ENCODE measurements at places on chromosomes 11 and 22.

DNA sequence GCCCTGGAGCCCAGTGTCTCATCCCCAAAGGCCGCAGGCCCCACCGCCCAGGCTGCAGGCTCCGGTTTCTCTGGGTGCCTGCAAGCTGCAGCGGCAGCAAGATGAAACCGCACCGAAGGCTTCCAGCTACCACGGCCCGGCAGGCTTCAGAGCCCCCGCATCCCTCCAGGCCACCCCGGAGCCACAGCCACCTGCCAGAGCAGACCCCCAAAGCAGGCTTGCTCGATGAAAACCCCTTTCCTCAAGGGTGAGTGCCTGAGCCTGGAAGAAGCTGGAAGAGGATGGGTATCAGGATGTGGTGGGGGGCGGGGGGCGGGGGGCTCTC, 24.5 kb upstream of the GNB1L start:
- DNase-seq: no peak

DNA sequence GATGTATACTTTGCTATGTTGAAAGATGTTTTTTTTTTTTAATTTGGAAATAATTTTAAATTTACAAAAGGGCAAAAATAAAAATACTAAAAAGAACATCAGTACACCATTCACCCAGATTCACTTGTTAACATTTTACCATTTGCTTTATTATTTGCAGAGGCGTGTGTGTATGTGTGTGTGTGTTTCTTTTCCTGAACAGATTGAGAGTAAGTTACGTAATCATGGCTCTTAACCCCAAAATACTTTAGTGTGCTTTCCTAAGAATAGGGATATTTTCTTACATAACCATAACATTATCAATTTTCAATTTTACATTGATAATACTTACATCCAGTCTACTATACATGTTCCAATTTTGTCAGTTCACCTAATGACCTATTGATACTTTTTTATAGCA, 91.5 kb upstream of the HORMAD2 start:
- no peak for DNase-seq

DNA sequence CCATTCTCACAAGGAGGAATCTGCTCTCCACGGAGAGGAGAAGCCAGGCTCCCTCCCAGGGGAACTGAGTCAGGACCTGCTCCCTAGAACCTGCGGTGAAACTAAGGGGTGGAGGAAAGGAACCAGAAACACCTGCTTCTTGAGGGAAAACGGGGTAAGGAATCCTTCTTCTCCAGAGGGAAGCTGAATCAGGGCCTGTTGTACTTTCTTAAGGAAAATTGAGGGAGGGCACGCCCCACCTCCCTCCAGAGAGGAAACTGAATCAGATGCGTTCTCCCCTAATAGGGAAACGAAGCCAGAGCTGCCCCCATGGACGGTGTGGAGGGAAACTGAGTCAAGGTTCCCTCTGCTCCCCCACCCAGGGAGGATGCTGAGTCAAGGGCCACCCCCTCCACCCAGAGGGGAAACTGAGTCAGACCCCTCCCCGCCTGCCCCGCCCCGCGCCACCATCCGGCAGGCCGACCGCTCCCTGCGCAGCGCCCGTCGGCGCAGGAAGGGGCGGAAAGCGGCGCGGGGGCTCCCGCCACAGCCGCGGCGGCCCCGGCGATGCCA, 393 bp downstream of the RELA start:
- no peak for DNase-seq

GRCh38 chr22:39277142-39277607, 32.4 kb upstream of the PDGFB start:
- no peak for DNase-seq

- peak; percentile 73 for DNase-seq
Measured at GRCh38 chr11:67389477-67389876, 2.3 kb upstream of the RAD9A start.

- DNase-seq: no peak
Measured at GRCh38 chr11:27467181-27467913, 5.2 kb downstream of the LGR4 start.

GRCh38 chr11:96798445-96798844, 408.6 kb downstream of the JRKL start:
- no peak for DNase-seq

DNA sequence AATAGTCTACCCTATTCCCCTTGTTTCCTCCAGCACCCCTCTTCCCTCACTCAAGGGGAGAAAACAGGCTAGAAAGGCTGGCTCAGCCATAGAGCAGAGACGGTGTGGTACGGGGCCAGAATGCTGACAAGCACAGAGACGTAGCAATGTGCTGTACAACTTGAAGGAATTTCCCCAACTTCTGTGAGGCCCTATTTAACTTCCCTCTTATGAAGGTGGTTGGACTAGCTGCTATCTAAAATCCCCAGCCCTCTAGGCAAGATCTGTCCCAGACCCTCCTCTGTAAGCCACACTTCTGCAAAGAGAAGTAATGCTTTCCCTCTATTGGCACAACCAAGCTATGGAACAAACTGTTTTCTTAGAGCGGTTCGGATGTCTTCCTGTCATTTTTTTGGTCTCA, 37.8 kb downstream of the PLEKHA7 start:
- DNase-seq: no peak

DNA sequence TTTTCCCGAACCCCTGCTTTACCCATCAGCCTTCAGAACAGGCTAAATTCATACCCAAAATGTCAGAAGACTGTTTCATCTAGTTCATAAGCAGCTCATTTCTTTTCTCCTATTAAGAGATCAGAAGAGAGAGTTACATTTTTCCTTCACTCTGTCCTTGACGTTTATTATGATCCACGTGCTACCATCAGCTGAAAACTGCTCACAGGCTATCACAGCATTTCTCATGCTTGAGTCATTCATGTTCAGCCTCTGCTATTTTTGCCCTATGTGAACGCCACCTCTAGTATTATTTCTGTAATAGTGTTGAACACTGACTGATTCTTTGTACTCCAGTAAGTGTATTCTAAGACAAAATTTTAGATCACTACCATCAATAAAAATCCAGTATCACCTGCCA, 51.9 kb downstream of the SLC1A2 start:
- DNase-seq: no peak

GRCh38 chr11:131530407-131530806, 160.0 kb downstream of the NTM start:
- no peak for DNase-seq

DNA sequence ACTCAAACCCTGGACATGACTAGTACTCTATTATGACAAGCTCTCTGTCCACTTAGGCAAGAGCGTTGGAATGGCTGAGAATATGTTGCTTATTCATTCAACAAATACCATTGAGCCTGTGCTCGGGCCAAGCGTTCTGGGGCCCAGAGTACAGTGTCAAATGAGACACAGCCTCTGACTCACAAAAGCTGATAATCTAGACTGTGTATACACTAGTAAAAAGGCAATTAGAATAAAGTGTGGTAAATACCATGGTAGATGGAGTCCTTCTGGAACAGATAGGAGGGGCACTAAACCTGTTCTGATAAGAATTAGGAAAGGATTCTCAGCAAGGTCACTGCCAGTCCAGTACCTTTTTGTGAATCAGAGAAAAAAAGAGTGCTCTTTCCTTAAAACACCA, 24.7 kb downstream of the KCNE3 start:
- no peak for DNase-seq

DNA sequence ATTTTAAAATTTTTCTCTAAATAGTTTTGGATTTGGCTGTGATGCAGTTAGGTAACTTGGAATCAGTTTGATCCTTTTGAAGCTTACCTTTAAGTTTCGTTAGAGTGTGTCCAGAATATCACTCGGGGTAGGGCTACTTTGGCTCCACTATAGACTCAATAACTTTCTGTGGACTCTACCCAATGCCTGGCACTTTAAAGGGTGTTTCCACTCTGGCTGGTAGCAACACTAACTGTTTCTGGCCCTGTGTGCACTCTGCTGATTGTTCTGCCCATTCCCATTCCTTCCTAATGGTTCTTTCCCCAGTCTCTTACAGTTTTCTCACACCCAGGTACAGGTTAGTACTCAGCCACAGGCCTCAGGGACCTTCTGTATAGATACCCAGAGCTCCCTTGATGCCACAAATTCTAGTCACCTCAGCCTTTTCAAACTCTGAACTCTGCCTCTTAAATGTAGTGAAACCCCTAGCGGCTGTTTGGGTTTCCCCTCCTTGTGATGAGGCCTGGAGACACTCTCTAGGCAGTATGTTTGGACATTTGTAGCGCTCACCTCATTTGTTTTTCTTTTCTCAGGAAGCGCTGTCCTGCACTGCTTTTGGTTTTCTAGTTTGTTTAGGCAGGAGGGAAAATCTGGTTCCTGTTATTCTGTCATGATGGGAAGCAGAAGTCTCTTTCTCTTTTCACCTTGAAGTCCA, 16.8 kb downstream of the CUL5 start:
- no peak for DNase-seq

GRCh38 chr11:373716-374551, 4.6 kb downstream of the B4GALNT4 start:
- DNase-seq: no peak

DNA sequence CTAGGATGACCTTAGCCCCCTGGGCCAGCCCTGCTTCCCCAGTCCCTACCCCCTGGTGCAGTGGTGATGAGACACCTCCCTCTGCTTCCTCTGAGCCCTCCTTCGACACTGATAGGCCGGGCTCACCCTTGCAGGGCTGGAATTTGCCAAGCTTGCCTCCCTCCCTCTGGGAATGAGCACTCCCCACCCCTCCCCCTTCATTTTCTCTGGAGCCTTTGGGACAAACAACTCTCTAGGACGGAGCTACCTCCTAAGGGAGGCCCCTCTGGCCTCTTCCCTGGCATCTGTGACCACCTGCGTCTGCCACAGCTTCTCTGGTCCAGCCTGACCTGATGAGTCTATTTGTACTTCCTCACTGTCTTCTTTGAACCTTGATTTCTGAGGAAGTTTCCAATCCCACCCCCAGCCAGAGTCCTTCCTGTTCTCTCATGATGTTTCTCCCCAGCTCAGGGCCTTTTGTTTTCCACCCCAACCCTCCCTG, 53.3 kb upstream of the ADA2 start:
- DNase-seq: no peak

DNA sequence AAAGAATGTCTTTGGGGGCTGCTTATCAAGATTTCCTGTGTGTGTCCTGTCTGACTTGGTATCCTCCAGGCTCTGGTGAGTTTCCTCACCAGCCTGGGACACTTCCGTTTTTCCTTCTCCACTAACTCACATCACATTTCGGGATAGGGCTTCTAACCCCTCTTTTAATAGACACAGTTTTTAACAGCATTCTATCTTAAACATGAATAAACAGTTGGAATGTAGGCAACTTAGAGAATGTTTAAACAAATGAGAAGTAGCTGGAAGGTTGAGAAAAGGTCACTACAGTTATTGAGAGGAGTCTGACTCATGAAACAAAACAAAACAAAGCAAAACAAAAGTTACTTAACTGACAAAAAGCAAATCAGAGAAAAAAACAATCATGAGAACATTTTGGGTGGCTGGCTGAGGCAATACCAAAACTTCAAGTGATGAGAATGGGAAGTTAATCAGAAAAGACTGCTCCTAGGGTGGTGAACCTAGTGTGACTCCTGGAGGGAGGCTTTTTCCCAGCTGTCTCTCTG, 64.7 kb upstream of the CTSC start:
- DNase-seq: no peak

- DNase-seq: no peak
Measured at GRCh38 chr22:47221840-47222615, 459.6 kb downstream of the TBC1D22A start.

DNA sequence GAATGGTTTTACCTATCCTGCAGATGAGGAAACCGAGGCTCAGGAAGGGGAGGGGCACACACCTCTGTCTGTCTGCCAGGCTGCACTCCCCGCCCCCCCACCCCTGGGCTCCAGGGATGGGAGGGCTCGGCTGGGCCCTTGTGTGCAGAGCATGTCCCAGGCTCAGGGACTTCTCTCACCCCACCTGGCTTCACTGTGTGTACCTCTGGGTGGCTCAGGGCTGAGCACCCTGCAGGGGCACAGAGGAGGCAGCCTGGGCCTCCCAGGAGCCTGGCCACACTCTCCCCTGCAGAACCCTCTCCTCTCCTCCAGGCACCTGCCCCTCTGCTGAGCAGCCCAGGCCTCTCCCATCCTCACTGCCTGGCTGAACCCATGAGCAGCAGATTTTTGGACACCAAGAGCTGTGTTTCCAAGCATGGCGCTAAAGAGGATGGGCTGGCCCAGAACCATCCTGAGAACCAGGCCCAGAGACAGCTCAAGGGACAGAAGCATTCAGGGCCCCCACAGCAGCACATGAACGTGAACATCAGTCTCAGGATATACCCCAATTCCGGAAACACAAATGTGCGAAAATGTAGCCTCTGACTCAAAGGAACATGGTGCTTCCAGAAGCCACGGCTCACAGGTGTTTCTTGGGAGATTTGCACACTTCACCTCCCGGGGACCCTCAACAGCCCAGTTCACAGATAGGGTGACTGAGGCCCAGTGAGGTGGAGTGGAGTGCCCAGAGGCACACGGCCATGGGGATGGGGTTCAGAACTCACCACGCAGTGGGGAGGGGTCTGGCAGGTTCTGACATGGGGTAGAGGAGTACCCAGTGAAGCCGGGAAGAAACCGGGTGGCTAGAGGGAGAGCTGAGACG, 10.5 kb downstream of the EMID1 start:
- no peak for DNase-seq

DNA sequence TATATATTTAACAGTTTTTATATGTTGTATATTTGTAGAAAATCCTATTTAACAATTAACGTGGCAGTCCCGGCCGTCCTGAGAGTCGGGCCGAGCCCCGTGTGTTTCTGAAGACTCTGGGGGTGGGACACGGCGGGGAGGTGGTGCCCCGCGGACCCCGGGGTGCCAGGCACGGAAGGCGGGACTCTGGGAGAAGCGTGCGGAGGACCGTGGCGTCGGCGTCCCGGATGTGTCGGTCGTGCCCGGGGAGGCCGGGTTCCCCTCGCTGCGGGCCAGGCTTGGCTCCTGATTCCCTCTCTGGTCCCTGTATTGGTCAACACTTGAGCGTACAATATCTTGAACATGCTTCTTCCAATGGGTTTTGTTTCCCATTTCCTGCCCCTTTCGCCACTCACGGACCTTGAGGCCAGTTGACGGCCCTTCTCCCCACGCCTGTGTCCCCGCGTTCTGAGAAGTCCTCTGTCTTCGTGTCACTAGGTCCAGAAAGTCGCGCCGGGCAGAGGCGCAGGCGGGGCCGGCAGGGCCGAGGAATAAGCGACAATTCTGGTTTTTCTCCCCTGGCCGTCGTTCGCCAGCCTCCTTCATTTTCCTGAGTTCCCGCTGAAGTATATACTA, 1076.7 kb downstream of the BRD1 start:
- DNase-seq: no peak

- no peak for DNase-seq
Measured at GRCh38 chr11:125308246-125308645, 143.7 kb downstream of the PKNOX2 start.

DNA sequence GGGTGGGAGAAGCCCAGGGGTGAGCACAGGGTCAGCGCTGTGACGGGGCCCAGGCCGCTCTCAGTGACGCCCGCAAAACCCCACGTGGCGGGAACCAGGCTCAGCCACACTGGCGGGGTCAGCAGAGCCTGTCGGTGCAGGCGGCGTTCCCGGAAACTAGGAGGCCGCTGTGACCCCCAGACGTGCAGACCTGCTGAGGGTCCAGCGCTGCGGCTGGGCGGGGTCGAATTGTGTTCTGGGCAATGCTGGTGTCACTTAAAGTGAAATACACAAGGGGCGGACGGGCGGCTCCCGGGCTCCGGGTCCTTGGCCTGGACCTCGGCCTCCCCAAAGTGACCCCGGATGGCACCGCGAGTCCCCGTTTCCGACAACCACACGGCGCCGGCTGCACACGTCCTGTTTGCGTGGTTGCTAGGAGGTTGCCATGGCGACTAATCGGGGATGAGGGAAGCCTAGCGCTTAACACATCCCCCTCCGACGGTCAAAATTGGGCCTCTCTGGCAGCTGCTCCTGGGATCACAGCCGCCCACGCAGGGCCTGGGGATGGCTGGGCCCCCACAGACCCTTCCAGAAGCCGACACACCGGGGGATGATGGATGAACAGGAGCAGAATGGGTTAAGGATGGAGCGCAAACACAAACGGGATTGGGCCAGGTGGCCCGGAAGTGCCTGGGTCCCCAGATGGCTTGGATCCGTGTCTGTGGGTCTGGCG, 81.7 kb upstream of the PRR5 start:
- peak; percentile 82 for DNase-seq

All from CD4-positive, alpha-beta T cell treated with Interleukin-17A for 4 hours (primary cell).